ENCODE measurements at places on chromosomes 2 and 18.

GRCh38 chr2:176089843-176090395 is 2.6 kb upstream of the HOXD13 start:
- DNase-seq, result no peak

- DNase-seq, result no peak
Observed at GRCh38 chr2:164816900-164817299, 24.7 kb downstream of the COBLL1 start.

DNA sequence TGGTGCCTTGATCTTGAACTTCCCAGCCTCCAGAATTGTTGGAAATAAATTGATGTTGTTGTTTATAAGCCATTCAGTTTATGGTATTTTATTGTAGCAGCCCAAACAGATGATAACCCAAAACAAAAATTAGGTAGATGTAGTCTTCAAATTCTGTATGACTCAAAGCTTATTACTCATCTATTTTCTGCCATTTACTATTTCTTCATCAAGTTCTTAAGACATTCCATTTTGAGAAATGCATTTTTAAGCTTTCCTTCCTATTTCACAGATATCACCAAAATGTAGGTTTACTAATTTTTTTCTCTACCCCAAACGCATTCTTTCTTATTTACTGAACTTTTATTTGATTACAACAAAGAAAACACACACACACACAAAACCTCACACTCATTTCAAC is 148.2 kb downstream of the RND3 start:
- DNase-seq, result no peak

DNA sequence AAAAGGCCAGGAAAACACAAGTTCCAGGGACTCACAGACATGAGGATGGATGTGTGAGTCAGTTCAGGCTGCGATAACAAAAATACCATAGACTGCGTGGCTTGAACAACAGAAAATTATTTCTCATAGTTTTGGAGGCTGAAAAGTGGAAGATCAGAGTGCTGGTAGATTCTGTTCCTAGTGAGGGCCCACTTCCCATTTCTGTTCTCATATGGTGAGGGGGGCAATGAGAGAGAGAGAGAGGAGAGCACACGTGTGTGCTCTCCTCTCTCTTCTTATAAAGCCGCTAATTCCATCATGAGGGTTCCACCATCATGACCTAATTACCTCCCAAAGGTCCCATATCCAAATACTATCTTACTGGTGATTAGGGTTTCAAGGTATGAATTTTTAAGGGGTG is 23.0 kb downstream of the KLHL14 start:
- DNase-seq, result no peak

DNA sequence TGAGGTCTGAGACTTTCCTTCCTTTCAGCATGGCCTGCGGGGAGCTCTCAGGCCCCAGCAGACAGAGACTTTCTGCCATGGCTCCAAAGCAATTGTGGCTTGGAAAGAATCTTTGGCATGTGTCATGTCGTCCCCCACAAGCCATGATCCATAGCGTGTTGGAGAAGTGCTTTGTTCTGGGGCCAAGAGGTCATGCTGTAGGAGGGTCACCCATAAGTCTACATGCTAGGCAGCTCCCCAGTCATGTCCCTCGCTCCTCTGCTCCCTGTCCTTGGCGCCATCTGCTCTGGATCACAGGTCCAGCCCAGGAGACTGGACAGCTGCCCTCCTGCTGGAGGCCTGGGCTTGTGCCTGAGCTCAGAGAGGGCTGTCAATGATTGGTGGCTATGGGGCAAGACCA is 78.8 kb upstream of the LCLAT1 start:
- DNase-seq, result no peak

DNA sequence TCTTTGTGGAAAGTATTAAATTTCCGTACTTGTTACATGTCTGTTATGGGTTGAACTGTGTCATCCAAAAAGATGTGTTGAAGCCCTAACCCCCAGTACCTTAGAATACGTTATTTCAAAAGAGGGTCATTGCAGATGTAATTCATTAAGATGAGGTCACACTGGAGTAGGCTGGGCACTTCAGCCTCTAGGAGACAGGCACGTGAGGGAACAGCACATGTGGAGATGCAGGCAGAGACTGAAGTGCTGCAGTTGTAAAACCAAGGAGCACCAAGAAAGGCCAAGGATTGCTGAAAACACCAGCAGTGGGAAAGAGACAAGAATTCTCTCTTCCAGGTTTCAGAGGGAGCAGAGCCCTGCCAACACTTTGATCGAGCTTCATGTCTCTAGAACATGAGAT is 4.6 kb upstream of the RHBDD1 start:
- no peak for DNase-seq

GRCh38 chr2:47002480-47003381 is 87.1 kb upstream of the MCFD2 start:
- no peak for DNase-seq

GRCh38 chr18:837922-838321 is 25.9 kb upstream of the YES1 start:
- DNase-seq, result no peak

- DNase-seq, result no peak
Observed at GRCh38 chr2:235054475-235054874, 102.7 kb downstream of the SH3BP4 start.

DNA sequence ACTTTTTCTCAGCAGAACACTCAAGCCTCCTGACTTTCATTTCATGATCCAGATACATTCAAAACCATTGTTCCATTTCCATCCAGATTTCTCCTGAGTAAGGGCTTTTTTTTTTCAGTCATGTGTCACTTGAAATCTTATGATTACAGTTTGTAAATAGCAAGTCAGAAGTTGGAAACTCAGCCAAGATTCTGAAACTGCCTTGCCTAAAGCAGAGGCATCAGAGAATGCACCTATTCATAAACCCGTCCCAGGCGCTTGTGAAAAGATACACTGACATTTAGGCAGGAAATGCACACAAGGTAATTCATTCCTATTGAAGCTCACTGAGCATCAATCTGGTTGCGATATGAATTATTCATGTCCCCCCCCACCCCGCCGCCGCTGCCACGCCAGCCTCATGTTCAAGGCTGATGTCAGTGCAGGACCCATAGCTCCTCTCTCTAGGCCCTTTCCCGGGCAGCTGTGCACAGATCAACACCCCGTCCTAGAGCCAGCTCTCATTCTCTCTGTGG is 30.4 kb upstream of the MGAT4A start:
- DNase-seq, result no peak

DNA sequence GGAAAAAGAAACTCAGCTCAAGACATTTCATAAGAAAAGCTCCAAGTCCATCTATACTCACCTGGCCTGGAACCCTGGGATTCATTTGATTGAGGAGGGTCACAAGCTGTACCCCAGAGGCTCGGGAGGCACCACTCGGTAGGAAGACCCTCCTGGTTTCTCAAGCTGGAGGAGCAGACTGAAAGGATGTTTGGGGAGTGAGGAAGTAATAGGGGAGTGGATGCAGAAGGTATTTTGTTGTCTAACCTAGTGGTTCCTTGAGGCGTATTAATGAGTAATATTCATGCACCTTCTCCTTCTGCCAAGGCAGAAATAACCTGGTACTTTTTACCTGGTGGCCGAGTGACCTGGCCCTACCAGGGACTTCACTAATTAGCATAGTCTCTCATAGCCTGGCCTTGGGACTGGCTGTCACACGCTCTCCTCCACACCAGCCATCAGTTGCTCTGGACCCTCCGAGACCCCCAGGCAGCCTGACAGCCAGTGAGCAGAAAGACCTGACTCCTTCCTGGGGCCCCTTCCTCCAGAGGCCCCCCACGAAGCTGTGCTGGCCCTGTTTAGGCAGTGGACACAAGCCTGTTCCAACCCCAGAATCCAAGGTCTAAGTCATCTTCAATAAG is 161.4 kb downstream of the BCL2 start:
- no peak for DNase-seq

GRCh38 chr18:57771626-57772025 is 31.5 kb downstream of the ATP8B1 start:
- DNase-seq, result no peak

- peak; percentile 93 for DNase-seq
Observed at GRCh38 chr18:25230658-25231326, 121.2 kb downstream of the ZNF521 start.

DNA sequence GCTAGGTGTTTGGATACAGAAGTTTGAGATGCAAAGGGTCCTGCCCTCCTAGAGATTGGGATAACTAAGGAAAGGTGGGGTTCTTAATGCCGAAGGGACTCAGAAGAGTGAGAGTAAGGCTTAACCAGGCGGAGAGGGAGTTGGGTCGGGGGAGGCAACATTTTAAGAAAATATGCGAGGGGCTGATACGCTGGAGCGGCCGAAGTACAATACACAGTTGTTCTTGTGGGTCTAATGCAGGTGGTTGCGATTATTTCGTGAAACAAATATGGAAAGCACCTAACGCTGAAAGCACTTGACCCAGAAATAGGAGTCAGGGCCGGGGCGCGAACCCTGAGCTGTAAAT is 344 bp upstream of the MRPL33 start:
- no peak for DNase-seq

DNA sequence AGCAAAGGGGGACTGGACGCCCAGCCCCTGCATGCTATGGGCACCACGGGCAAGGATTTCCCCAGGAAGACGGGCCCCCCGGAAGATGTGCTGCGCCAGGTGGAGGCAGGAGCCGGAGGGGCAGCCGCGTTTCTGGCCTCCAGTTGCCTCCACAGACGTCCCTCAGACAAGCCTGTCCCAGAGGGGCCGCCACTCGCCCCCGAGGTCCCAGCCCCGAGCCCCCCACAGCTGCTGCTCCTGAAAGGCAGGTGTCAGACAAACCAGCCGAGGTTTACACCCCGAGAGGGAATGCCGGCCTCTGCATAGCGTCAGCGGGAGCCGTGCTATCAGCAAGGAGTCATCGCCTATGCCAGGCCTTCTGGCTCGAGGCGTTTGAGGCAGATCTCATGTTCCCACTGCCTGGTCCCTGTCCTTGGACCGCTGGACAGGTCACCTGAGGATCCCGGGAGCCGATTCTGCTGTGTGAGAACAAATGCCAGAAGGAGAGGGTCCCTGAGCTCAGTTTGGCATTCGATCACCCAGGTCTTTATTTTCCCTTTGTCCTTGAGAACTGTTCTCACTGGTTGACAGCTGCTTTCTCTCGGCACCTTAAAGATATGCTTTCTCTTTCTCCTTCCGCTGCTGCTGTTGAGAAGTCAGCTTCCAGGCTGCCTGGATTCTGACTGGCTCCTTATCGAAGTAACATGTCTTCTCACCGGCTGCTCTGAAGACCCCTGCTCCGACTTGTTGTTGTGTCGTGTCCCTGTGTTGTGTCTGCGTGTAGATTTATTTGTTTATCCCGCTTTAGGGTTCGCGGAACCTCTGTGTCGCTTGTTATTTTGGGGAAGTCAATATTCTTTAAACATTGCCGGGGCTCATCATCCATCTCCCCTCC is 20.6 kb downstream of the CROCC2 start:
- peak; percentile 65 for DNase-seq

DNA sequence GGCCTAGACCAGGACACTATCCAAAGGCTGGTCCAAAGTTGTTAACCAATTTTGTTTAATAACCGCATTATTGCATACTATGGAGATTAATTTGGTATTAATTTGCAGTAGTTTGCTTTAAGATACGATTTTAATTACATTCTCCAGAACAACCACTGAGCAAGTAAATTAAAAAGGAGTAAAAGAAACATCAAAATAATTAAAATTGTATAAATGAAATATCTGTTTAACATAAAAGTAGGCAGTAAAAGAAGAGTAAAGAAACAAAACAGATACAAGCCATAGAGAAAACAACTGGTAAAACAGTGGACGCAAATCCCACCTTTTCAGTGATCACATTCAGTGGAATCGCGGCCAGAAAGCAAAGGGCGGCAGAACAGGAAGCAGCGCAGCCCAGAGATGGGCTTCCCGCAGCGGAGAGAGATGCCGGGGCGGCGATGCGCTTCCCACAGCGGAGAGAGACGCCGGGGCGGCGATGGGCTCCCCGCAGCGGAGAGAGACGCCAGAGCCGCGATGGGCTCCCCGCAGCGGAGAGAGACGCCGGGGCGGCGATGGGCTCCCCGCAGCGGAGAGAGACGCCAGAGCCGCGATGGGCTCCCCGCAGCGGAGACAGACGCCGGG is 176.8 kb downstream of the RTP5 start:
- DNase-seq, result no peak

GRCh38 chr2:45741161-45741850 is 89.8 kb downstream of the PRKCE start:
- DNase-seq, result peak; percentile 82

DNA sequence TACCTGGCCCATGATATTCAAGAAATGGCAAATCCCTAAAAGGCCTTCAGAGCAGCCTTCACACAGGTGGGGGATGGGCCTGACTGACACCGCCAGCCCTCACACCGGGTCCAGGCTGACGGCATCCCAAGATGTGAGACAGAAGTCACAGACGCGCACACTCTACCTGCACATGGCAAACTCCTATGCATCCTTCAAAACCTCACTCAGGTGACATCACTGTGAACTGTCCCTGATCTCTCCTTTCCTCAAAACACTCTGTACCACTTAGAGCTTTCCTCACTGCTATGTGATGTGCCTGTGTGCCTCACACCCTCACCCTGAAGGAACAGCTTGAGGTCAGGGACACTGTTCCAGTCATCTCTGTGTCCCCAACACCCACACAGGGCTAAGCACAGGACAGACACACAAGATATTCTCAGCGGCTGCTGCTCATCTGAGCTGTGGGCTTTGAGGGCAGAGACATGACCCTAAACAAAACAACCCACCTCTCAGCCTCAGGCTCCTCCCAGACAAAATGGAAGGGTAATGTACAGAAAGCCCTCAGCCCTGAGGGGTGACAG is 27.5 kb downstream of the BIN1 start:
- DNase-seq, result no peak

GRCh38 chr18:42289526-42289925 is 334.5 kb downstream of the PIK3C3 start:
- no peak for DNase-seq
